IMR-90 (cell line): ENCODE measurements at places on chromosomes 13 and 19. TPM values are rescaled to one million over a fixed set of nuclear protein-coding genes. Genes with fewer than 3 reads are reported as not detected.

The IGFL1 gene
- total RNA-seq = not detected in 2 replicates

DNA sequence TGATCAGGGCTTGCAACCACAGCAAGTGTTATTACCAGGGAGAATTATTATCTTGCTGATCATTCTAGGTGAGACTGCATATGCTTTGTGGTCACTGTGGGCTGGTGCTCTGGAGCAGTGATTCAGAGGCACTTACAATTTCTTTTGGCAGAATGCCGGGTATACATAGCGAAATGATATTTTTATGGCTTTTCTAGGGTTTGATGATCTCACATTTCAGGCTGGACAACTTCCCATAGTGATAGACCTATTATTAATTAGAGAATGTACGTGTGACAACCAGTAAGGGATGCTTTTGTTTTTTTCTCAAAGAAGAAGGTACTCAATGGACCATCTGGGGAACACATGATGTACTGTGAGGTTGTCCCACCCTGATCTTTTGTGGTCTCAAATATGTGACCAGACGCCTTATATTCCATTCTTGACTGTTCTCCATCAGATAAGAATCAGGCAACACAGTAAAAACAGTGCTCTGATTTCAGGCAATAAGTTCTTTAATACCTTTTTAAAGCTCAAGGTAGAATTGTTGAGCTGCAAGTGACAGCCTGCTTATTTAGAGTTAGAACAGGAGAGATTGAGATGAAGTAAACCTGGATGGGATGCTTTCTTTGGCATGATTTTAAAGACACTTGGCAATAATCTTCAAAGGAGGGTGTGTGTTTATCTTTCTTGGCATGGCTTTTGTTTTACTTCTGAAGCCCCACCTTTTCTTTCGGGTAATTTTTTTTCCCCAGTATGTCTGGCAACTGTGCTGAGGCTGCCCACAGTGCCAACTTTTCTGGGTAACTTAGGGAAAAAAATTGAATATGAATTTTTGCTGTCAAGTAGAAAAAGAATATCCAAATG is 27.4 kb upstream of the SCEL start:
- DNase-seq = peak; percentile 49

The ZFP14 gene
- total RNA-seq = 2.0 and 2.2 TPM in 2 replicates

The S1PR5 gene
- total RNA-seq = 0.36 and 0.56 TPM in 2 replicates

The RASL11A gene
- total RNA-seq = 15.3 and 18.5 TPM in 2 replicates

- DNase-seq = no peak
Measured at GRCh38 chr19:46155237-46155636, 7.2 kb downstream of the IGFL2 start.
